ENCODE measurements at places on chromosomes 12 and 14.

GRCh38 chr12:107912421-107913004 is 138.0 kb downstream of the ASCL4 start:
- peak; percentile 76 for DNase-seq

DNA sequence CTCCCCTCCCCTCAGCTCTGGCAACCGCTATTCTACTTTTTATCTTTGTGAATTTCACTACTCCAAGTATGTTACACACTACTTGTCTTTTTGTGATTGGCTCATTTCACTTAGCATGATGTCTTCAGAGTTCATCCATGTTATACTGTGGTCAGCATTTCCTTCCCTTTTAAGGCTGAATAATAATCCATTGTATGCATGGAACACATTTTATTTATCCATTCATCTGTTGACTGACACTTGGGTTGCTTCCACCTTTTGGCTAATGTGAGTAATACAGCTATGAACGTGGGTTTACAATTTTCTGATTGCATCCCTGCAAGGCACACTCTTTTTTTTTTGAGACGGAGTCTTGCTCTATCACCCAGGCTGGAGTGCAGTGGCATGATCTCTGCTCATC is 53.0 kb upstream of the FUT8 start:
- no peak for DNase-seq

DNA sequence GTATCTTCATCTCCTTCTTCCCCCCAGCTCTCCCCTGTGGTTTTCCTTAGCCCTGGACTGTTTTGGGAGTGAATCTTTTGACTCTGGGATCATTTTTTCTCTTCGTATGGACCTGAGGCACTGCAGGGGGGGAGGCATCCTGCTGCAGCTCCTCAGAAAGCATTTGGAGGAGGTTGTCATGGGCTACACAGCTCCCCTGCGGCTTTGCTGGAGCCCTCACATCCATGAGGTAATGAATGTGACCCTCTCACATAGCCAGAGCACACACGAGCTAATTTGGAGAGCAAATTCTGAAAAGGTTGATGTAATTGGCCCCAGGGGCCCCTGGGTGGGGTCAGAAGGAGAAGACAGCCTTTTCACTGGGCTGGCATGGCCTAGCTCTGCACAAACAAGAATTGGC is 110.9 kb downstream of the PAH start:
- no peak for DNase-seq

DNA sequence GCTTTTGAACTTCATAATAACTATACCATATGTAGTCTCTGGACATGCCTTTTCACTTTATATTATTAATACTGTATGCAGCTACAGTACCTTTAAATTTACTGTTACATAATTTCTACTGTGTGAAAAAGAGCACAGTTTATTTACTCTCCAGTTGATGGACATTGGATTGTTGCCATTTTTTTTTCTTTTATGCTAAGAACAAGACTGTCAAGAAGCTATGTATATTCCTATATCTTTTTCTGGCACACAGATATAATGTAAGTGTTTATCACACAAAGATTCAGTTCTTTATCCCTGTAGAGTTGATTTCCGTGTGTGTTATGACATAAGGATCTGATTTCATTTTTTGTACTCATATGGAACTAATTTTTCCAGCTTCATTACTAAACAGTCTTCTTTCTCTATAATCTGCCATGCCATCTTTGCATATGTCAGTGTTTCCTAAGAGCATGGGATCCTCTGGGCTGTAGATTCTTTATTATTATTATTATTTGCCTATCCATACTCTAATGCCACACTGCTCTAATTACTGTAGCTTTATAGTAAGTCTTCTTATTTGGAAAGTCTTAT is 593.0 kb upstream of the ATP2B1 start:
- no peak for DNase-seq

DNA sequence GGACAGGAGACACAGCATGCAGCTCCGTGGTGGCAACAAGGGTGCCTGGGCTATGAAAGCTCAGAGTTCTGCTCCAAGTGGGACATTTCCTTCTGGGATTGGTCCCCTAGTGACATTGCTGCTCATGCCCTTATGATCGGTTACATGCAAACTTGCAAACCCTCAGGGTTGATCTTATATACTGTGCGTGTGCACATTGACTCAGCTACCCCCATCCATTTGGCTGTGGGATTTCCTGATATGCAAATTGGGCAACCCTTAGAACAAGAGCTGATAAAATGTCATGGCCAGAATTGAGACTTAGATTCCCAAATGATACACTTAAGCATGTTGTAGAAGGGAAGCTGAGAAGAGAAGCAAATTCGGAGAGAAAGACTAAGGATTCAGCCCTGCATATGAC is 72.8 kb upstream of the BDKRB2 start:
- DNase-seq: no peak

GRCh38 chr12:109557200-109557599 is 16.1 kb downstream of the MMAB start:
- no peak for DNase-seq

DNA sequence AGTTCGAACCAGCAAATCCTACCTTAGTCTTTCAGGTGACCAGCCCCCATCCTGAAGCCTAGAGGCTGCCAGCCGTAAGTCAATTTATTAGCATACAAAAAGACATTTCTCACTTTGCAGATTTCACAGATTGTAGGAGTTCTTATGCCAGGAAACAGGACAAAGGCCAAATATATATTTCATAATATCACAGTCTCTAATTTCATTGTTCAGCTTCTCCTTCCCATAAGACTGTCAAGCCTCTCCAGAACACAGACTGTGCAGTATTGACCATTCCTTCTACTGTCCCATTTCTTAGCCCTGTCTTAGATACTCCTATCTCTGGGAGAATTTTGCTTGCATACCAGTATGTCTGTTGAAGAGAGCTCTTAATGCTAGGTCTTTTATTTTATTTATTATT is 89.2 kb upstream of the RESF1 start:
- no peak for DNase-seq

DNA sequence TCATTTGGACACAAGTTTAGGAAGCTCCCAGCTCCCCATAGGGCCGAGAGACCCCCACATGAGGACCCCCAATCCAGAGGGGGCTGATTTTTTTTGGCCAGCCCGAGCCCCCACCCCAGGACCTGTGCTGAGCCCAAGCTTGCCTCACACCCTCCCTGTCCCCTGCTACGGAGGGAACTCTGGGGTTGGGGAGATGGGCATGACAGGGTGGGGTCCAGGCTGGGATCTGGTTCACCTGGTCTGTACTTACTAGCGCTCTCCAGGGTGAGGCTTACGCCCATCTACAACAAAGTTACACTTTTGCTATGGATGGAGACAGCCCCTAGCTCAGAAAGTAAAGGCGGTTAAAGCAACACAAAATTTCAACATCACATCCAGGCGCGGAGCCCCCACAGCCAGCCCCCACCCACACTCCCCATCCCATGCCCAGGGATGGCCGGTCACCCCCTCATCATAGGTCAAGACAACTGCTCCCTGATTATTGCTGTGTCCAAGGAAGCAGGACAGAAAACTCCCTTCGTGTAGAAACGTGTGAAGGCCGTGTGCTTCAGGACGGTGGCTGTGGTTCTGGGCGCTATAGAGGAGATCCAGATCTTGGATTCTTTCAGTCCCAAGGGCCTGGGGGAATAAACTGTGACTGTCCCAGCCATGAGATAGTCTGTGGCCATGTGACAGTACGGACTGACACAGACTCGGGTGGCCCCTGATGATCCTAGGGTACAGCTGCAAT is 10.7 kb downstream of the SLC25A29 start:
- no peak for DNase-seq

DNA sequence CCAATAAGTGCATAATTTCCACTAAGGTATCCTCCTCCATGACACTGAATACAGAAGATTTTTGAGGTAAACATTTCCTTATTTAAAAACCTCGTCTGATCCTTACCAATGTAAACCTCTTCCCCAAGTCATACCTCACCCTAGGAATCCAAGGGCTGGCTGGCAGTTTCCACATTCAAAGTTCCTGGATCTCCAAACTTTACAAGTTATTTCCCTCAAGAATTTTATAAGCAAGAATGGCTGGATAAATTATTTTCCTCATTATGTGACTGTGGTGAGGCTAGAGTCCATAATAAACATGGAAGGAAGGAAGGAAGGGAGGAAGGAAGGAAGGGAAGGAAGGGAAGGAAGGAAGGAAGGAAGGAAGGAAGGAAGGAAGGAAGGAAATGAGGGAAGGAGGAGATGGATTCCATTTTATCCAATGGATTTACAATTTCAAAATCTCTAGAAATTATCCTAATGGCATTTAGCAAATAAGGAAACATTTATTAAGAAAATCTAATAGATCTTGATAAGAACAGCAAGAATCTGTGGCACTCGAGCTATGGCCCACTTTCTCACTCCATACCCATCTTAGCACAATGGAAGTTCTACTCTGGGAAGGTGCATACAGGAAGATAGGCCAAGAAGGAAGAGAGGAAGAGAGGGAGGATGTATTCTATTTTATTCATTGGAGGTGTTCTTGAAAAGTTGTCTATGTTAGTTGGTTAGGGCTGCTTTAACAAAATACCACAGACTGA is 477.8 kb upstream of the TMPO start:
- no peak for DNase-seq

- DNase-seq: no peak
These were observed 643.9 kb downstream of the C12orf50 start for GRCh38 chr12:87385322-87385721.

DNA sequence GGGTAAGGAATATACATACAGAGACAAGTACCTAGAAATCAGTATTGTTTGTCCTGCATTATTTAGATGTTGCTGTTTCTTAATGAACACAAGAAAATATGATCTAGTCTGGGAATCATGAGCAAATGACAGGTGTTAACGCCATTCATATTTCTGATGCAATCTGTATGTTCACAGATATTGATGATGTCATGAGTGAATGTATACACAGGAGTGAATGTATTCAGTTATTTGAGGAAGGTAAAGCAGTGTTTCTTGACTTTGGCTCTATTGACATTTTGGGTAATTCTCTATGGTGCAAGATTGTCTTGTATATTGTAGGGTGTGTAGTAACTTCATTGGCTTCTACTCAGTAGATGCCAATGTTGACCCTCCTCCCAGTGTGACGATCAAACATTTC is 26.7 kb upstream of the RTL1 start:
- no peak for DNase-seq

DNA sequence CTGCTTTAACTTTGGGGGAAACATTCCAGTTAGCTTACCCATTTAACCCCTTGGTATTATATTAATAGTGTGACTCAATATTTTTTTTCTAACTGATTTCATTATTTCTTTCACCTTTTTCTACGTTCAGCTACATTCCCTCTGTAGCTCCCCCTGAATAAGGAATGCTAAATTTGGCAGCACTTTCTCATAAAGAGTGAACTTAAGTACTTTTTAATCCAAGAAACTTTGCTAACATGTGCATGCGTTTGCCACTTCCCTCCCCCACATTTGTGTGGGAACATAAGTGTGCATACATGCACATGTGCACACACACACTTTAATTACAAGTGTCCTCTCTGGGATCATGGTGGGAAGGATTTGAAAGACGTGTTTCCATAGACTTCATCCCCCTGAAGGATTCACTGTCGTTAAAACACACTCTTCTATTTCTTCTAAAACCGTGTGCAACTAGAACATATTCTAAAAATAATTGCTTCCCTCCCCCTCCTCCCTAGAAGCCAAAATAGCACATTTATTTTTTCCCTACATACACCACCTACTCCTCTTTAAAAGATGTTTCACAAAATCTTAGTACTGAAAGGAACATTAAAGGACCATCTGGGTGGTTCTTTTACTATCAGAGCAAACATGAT is 142.6 kb downstream of the PPM1H start:
- no peak for DNase-seq

- no peak for DNase-seq
These were observed 36.6 kb upstream of the CHGA start for GRCh38 chr14:92886337-92886736.

GRCh38 chr12:126926023-126926594 is 1340.9 kb upstream of the TMEM132C start:
- peak; percentile 15 for DNase-seq

DNA sequence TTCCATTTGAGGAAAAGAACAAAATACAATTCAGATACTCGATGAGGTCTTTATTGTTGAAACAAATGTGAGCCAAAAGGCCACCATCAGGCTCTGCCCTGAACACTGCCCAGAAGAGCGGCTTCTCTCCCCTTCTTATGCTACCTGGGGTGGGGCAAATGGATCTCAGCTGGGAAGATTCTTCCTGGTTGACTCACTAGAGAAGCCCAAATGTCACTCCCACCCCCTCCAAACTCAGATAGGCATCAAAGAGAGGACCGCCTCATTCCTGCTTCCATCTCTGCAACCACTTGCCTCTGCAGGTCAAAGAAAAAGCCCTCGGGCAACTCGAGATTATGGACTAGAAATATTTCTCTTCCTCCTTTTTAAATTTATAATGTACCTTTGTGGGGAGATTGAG is 55.8 kb downstream of the TBX3 start:
- DNase-seq: no peak

DNA sequence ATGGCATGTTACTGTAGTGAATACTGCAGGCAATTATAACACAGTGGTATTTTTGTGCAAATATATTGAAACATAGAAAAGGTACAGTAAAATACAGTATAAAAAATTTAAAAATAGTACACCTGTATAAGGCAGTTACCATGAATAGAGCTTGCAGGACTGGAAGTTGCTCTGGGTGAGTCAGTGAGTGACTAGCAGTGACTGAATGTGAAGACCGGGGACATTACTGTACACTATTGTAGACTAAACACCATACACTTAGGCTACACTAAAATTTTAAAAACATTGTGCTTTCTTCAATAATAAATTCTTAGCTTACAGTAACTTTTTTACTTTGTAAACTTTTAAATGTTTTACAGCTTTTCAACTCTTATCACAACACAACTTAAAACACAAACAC is 181.7 kb downstream of the GALC start:
- no peak for DNase-seq

DNA sequence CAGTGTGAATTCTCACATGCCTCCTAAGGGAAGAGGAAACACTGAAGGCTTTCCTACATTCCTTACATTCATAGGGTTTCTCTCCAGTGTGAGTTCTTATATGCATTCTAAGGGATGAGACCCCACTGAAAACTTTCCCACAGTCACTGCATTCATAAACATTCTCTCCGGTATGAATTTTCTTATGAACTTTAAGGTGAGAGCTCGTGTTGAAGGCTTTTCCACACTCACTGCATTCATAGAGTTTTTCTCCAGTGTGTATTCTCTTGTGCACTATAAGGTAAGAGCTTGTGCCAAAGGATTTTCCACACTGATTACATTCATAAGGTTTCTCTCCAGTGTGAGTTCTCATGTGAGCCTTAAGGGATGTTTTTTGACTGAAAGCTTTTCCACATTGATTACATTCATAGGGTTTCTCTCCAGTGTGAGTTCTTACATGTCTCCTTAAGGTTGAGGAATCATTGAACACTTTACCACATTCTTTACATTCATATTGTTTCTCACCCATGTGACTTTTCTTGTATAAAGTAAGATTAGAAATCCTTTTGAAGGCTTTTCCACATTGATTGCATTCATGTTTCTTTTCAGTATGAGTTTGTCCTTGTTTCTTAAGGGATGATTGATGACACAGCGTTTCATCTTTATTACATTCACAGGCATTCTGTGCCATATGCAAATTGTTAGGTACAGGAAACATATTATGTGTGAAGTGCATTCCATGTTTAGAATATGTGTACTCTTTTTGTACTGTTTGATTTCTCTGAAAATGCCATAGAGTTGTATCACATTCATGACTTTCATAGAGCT is 9.5 kb downstream of the ZNF891 start:
- DNase-seq: no peak

Measured in cerebellum (tissue), 4 donors.